Ammon's horn (tissue), 1 donor: ENCODE measurements at places on chromosomes 3 and 15.

DNA sequence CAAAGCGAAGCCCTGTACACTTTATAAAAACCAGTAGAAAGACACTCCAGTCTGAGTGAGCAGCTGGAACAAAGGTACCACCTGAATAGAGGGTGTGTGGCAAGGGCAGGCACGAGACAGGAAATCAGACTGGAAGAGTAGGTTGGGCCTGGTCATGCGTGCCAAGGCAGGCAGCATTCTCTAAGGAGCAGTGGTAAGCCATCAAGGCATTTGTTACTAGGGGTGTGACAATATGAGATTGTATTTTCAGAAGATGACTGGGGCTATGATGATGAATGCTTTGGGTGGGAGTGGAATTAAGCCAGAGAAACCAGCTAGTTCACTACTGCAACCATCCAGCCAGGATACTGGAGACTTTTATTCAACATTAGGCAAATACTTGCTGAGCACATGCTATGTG is 5.0 kb downstream of the JMJD7 start:
- no peak for DNase-seq

- no peak for DNase-seq
Measured at GRCh38 chr3:25481386-25481785, 53.3 kb downstream of the RARB start.

- peak; percentile 48 for DNase-seq
Measured at GRCh38 chr3:195162033-195162669, 108.8 kb downstream of the XXYLT1 start.

GRCh38 chr3:111197485-111197884 is 125.9 kb downstream of the NECTIN3 start:
- DNase-seq: no peak

DNA sequence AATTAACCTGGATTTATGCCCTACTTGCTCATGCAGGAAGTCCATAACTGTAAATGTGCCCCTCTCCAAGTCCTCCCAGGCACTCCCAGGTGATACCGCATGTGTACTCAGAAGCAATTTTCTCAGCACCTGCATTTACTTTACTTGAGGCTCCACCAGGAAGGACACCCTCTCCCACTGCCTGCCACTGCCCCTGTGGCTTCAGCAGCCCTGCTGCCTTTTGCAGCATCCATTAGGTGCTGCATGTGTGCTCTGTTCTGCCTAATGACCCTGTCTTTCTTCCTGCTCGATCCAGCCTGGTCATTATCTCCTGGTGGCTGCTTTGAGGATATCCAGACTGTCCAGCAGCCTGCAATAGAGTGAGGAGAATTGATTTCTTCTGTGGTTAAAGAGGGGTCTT is 107.6 kb upstream of the SEMA6D start:
- no peak for DNase-seq
